ENCODE measurements at places on chromosomes 2 and 18.

GRCh38 chr2:2732331-2733119, 401.4 kb upstream of the MYT1L start:
- no peaks in the 10 kb centered on the region for H3K36me3 ChIP-seq
- H3K4me1 ChIP-seq, result peaks cover 4% of the 10 kb centered on the region
- no peak overlapping the region for H3K4me3 ChIP-seq

- H3K27me3 ChIP-seq, result no peaks in the 10 kb centered on the region
- no peak for DNase-seq
- H3K27ac ChIP-seq, result peak overlapping the region; percentile 26
- no peak overlapping the region for H3K4me3 ChIP-seq
Observed at GRCh38 chr2:9517118-9517782, 38.4 kb downstream of the ADAM17 start.

GRCh38 chr2:43459446-43460173, 136.2 kb downstream of the THADA start:
- peaks cover 12% of the 10 kb centered on the region for H3K4me1 ChIP-seq
- H3K27ac ChIP-seq, result no peak overlapping the region
- no peaks in the 10 kb centered on the region for H3K27me3 ChIP-seq
- no peak for DNase-seq

- H3K36me3 ChIP-seq, result no peaks in the 10 kb centered on the region
- no peak for DNase-seq
- H3K4me1 ChIP-seq, result no peaks in the 10 kb centered on the region
- H3K4me3 ChIP-seq, result no peak overlapping the region
- H3K27ac ChIP-seq, result no peak overlapping the region
Observed at GRCh38 chr18:31563778-31564177, 27.9 kb upstream of the TTR start.

- H3K36me3 ChIP-seq, result no peaks in the 10 kb centered on the region
- H3K4me1 ChIP-seq, result no peaks in the 10 kb centered on the region
- no peaks in the 10 kb centered on the region for H3K27me3 ChIP-seq
- no peak overlapping the region for H3K27ac ChIP-seq
- DNase-seq, result no peak
Observed at GRCh38 chr2:30732376-30732775, 74.9 kb downstream of the CAPN13 start.

GRCh38 chr2:3222636-3223035, 155.0 kb downstream of the EIPR1 start:
- peaks cover 2% of the 10 kb centered on the region for H3K36me3 ChIP-seq
- peaks cover 31% of the 10 kb centered on the region for H3K4me1 ChIP-seq
- H3K27ac ChIP-seq, result peak overlapping the region; percentile 93
- H3K27me3 ChIP-seq, result no peaks in the 10 kb centered on the region
- peak; percentile 46 for DNase-seq

GRCh38 chr2:172207911-172208310, 105.2 kb upstream of the DLX2 start:
- no peak for DNase-seq
- H3K27ac ChIP-seq, result no peak overlapping the region
- peaks cover 2% of the 10 kb centered on the region for H3K27me3 ChIP-seq
- no peaks in the 10 kb centered on the region for H3K36me3 ChIP-seq
- no peak overlapping the region for H3K4me3 ChIP-seq

DNA sequence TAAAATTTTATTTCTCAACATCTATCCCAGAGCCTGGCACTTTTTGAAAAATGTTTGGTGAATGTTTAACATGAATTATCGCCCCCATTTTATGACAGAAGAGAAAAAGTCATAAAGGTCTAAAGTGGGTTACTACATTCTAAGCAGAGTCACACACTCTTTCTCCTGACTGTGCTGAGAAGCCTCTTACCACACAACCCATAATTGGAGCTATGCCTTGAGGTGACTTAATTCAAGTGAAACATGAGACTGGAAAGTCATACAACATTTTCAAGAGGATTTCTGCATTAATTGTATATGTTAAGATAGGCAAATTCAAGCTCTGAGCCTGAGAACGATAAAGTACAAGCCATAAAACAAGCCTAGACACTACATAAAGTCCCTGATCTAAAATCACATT, 3.1 kb upstream of the DSEL start:
- no peaks in the 10 kb centered on the region for H3K36me3 ChIP-seq
- H3K27me3 ChIP-seq, result peaks cover 15% of the 10 kb centered on the region
- DNase-seq, result no peak
- H3K4me3 ChIP-seq, result no peak overlapping the region
- H3K27ac ChIP-seq, result no peak overlapping the region

GRCh38 chr2:25373269-25373981, 31.7 kb upstream of the DNMT3A start:
- no peak overlapping the region for H3K27ac ChIP-seq
- DNase-seq, result no peak
- peaks cover 3% of the 10 kb centered on the region for H3K36me3 ChIP-seq
- H3K27me3 ChIP-seq, result no peaks in the 10 kb centered on the region
- H3K4me3 ChIP-seq, result no peak overlapping the region

- H3K4me3 ChIP-seq, result no peak overlapping the region
- no peaks in the 10 kb centered on the region for H3K36me3 ChIP-seq
- no peak overlapping the region for H3K27ac ChIP-seq
Observed at GRCh38 chr2:50408936-50409335, 623.0 kb downstream of the NRXN1 start.

GRCh38 chr2:118861731-118862130, 14.3 kb upstream of the EN1 start:
- H3K27me3 ChIP-seq, result peaks cover 50% of the 10 kb centered on the region
- H3K4me1 ChIP-seq, result peaks cover 9% of the 10 kb centered on the region
- H3K27ac ChIP-seq, result no peak overlapping the region
- H3K36me3 ChIP-seq, result no peaks in the 10 kb centered on the region
- no peak overlapping the region for H3K4me3 ChIP-seq

DNA sequence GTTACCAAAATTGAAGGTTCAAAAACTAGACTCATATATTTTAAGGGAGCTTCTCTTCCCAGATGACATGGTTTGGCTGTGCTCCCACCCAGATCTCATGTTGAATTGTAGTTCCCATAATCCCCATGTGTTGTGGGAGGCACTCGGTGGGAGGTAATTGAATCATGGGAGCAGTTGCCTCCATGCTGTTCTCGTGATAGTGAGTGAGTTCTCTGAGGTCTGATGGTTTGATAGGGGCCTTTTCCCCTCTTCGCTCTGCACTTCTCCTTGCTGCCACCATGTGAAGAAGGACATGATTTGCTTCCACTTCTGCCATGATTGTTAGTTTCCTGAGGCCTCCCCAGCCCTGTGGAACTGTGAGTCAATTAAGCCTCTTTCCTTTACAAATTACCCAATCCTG, 140.1 kb downstream of the MAIP1 start:
- DNase-seq, result no peak
- peaks cover 10% of the 10 kb centered on the region for H3K27me3 ChIP-seq
- H3K27ac ChIP-seq, result no peak overlapping the region
- H3K4me3 ChIP-seq, result no peak overlapping the region
- H3K36me3 ChIP-seq, result no peaks in the 10 kb centered on the region
